ENCODE measurements at places on chromosomes 3 and 15.

DNA sequence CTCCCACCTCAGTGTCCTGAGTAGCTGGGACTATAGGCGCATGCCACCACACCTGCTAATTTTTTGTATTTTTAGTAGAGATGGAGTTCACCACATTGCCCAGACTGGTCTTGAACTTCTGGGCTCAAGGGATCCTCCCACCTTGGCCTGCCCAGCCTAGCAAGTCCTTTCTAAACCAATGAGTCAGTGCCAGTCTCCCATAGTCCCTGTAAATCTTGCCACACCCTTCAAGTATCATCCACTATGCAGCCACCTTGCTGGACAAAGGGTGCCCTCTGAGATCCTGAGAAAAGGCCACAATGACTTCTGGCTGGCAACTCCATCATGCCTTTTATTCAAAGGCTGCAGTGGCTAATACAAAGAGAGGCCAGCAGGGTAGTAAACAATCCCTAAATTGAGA, 184.0 kb downstream of the ABHD5 start:
- DNase-seq: no peak

DNA sequence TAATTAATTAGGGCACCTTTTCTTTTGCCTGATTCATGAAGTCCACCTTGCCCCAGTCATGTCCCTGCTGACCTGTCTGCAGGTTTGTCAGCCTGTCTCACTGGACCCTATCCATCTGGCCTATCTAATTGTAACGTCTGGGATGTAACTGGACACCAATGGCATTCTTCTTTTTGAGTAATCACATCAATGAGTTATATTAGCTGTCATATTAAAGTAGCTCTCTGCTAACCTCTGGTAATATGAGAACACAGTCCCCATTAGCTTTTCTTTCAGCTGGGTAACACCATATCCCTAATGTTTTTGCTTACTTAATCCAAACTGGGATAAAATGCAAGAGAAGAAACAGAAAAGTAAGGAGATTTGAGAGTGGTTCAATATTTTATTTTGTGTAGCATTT, 166.2 kb upstream of the VEPH1 start:
- peak; percentile 30 for DNase-seq

DNA sequence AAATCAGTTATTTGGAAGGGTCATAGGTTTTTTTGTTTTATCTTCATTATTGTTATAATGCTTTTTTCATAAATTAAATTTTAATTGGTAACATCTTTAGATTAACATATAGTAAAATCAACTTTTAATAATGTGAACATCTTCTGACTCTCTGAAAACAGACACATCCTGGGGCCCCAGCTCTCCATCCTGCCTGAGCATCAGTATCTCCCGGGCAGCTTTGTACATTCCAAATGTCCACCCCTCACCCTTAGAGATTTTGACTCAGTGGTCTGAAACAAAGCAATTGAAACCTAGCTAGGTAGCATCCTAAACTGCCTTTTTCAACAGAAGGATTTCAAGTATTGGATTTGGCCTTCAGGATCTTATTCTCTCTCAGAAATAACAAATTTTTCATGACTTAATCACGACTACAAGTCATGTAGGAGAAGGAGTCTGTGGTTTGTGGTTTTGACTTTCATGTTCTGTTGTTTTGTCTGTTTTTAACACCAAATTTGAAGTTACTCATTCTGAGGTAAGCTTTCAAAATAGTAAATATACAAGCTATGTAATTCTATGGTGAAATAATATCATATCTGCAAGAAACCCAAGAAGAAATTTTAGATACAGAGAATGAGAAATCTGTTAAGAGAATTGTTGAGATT, 147.3 kb upstream of the UBE2E2 start:
- peak; percentile 71 for DNase-seq

DNA sequence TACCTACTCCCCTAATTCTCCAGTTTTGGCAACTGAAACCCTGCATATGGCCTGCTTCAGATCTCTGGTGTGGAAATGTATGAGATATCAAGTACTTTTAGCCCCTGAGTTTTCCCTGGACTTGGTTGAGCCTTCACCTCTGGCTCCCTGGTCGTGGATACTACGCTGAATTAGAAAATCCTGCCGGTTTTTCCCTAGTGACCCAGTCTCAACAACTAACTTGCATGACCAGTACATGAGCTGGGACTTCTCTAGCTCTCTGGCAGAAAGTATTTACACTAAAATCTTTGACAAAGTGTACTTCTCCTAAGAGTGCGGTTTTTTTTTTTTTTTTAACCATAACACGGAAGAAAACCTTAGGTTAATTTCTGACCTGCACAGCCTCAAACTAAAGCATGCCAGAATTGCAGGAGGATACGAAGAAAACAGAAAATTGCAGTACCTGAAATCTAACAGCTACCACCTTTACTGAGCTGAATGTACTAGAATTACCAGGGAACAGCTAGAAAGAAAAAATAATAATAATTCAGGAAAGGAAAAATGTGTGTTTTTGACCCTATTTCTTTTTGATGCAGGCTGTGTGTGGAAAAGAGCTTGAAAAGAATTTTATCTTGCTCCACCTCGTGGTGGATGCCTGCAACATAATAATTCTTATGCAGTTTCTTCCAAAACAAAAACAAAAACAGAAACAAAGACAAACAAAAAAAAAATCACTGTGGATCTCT, 165.6 kb downstream of the GMNC start:
- DNase-seq: peak; percentile 45

DNA sequence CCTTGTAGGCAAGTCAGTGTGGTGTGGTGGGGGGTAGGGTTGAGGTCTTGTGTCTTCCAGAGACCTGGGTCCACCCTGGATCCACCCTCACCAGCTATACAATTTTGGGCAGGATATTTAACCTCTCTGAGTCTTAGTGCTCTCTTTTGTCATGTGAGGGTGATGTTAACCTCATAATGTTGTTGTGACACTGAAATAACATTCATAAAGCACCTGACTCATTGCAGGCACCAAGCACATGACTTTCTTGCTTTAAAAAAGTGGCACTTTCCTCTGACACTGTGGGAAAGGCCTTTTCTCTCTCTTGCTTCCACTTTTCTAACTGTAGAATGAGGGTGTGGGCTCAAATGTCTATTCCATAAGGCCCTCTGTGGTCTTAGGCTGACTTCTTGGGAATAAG, 75.5 kb downstream of the SCN10A start:
- no peak for DNase-seq

GRCh38 chr3:196974661-196975060, 6.0 kb upstream of the PIGZ start:
- DNase-seq: no peak

- DNase-seq: peak; percentile 65
Observed at GRCh38 chr15:83207660-83208366, at the start of gene HDGFL3. TSS of gene HDGFL3 (minus strand) at chr15:83207823. CDS start at chr15:83207414, 409 bp downstream.

- no peak for DNase-seq
Observed at GRCh38 chr3:194756791-194757325, 71.2 kb downstream of the FAM43A start.

GRCh38 chr15:69876064-69876940, 221.4 kb downstream of the TLE3 start:
- no peak for DNase-seq

DNA sequence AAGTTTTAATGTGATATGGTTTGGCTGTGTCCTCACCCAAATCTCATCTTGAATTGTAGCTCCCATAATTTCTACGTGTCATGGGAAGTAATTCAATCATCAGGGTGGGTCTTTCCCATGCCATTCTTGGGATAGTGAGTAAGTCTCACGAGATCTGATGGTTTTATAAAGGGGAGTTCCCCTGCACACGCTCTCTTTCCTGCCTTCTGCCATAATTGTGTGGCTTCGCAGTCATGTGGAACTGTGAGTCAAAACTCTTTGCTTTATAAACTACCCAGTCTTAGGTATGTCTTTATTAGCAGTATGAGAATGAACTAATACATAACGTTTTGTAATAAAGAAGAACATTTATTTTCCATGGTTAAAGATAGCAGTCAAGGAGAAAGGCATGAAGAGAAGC, 39.2 kb upstream of the GOLIM4 start:
- DNase-seq: no peak

GRCh38 chr3:63961891-63962290, 49.7 kb upstream of the SCAANT1 start:
- DNase-seq: peak; percentile 33

- DNase-seq: no peak
Observed at GRCh38 chr3:39390181-39390580, 7.0 kb downstream of the SLC25A38 start.

GRCh38 chr3:13274551-13275332, 145.4 kb downstream of the NUP210 start:
- no peak for DNase-seq

- DNase-seq: no peak
Observed at GRCh38 chr3:77380136-77380535, 340.2 kb downstream of the ROBO2 start.

All from EH (cell line).